HCT116 (cell line): ENCODE measurements at places on chromosomes 11 and 22. TPM values are rescaled to one million over a fixed set of nuclear protein-coding genes. Genes with fewer than 3 reads are reported as not detected.

GRCh38 chr11:118033443-118033842, 43.4 kb upstream of the TMPRSS4 start:
- no peaks in the 10 kb centered on the region for H3K36me3 ChIP-seq
- no peak overlapping the region for H3K4me3 ChIP-seq
- no peaks in the 10 kb centered on the region for H3K27me3 ChIP-seq
- DNase-seq, result no peak
- no peaks in the 10 kb centered on the region for H3K4me1 ChIP-seq
- no peak overlapping the region for H3K27ac ChIP-seq

DNA sequence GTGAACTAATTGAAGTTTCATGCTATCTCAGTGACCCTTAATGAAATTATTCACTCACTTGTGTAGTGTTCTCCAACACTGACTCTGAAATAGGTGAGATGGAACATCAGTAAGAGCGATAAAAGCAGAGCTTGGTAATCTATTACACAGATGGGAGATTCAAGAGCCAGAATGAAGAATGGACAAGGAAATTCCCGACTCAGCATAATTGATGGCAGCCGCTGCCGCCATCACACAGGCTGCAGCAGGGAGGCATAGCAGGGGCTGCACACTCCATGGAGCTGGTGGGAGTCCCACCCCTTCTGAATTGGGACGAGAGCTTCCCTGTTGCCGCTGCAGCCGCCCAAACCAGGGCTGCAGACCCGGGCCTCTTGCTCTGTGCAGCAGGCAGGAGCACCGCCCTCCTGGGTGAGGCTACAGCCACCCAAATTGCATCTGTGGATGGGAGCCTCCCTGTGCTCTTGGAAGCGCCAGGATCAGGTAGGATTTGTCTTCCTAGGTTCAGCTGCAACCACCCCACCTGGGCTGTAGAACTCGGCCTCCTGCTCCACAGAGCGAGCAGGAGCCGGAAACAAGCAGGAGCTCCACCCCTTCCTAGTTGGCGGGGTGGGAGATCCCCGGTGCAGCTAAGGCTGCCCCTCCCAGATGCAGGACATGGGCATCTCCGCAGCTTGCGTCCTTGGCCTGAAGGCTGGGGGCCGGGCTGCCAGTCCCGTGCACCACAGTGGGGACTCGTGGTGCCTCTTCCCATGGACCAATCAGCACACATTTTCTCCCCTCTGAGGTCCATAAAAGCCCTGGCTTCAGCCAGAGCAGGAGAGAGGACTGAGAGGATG, 535.1 kb upstream of the LUZP2 start:
- no peak for DNase-seq
- no peaks in the 10 kb centered on the region for H3K36me3 ChIP-seq
- no peak overlapping the region for H3K27ac ChIP-seq
- no peaks in the 10 kb centered on the region for H3K27me3 ChIP-seq
- H3K4me1 ChIP-seq, result no peaks in the 10 kb centered on the region

DNA sequence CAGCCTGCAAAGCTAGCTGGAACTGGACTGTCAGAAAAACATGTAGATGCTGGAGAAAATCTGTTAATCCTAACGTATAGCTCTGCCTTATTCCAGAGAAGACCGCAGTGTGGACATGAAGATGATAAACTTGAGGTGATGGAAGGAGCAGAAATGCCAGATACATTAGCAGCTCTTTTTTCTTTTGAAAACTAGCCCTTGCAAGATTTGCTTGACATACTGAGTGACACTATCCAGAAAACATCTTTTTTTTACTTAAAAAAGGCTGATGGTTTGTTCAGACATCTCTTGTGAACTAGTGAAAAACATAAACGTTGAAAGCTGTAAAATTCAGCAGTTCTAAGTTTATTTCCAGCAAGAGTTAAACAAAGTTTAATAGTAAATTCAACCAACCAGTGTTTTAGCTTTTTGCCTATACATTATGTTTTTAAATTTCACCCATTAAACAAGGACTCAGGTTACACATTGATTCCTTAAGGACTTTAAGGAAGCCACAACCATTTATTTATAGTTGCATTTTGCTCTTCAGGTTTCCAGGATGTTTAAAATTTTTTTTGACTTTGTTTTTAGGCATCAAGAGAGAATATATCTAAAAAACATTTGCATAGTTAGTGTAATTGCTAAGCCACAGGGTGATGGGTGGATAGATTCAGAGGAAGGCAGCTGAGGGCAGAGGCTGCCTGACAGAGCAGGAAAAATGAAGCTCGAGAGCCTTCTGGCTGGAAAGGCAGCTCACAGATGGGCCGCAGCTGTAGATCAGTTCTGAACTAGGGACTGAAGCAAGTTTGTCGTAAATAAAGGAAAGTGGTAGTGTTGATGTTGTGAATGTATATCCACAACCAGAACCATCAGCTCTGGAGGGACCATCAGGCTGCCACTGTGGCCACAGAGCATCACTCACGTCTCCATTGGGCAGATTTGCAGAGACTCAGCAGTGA, 9.5 kb downstream of the SNAP29 start:
- H3K4me1 ChIP-seq, result peaks cover 11% of the 10 kb centered on the region
- no peak for DNase-seq
- H3K27me3 ChIP-seq, result no peaks in the 10 kb centered on the region
- H3K27ac ChIP-seq, result no peak overlapping the region
- no peaks in the 10 kb centered on the region for H3K36me3 ChIP-seq

DNA sequence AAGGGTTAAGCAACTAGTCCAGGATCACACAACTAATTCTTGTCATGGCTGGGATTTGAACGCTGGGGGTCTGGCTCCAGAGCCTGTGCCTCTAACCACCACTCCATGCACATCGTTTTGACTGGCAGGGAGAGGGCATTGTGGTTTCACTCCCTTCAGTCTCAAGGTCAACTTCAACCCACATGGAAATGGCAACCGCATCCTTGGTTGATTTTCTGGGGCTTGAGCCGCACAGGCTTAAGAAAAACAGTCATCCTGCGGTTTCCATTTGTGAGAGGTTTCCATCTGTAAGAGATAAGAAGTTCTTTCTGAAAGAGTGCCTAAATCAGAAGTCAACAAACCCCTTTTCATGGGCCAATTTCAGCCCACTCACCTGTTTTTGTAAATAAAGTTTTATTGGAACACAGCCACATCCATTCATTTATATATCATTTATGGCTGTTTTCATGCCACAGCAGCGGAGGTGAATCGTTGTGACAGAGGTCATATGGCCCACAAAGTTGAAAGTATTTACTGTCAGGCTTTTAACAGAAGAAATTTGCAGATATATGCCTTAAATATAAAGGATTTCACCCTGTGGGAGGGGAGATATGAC, 65.7 kb downstream of the SGSM1 start:
- H3K36me3 ChIP-seq, result no peaks in the 10 kb centered on the region
- DNase-seq, result no peak
- H3K27ac ChIP-seq, result no peak overlapping the region
- H3K4me1 ChIP-seq, result no peaks in the 10 kb centered on the region
- no peak overlapping the region for H3K4me3 ChIP-seq

- no peak overlapping the region for H3K4me3 ChIP-seq
- H3K27ac ChIP-seq, result no peak overlapping the region
- no peak for DNase-seq
- H3K27me3 ChIP-seq, result no peaks in the 10 kb centered on the region
Measured at GRCh38 chr11:91664521-91664920, 560.1 kb upstream of the FAT3 start.

- H3K4me3 ChIP-seq, result no peak overlapping the region
- H3K27ac ChIP-seq, result no peak overlapping the region
- no peaks in the 10 kb centered on the region for H3K4me1 ChIP-seq
- H3K27me3 ChIP-seq, result no peaks in the 10 kb centered on the region
Measured at GRCh38 chr11:35964841-35965240, 21.0 kb downstream of the LDLRAD3 start.

DNA sequence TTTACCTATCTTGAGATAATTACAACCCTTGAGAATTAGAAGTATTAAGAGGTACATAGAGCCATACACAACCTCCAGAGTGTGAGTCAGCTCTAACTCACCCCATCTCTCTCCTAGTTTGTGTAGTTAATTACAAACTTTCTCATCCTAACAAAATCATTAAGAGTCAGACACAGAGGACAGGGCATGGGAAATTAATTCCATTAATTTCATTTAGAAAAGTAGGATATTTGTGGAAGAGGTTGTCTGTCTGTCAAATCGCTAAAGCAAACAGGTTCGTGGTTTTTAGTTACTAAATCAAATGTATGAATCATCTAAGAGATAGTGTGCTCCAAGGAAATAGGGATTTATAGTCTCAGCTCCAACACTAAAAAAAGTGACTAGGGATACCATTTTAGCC, 1261.4 kb upstream of the TENM4 start:
- no peak for DNase-seq
- no peak overlapping the region for H3K27ac ChIP-seq
- no peaks in the 10 kb centered on the region for H3K36me3 ChIP-seq
- H3K27me3 ChIP-seq, result no peaks in the 10 kb centered on the region

- no peaks in the 10 kb centered on the region for H3K4me1 ChIP-seq
- no peaks in the 10 kb centered on the region for H3K27me3 ChIP-seq
- no peak overlapping the region for H3K4me3 ChIP-seq
- no peak for DNase-seq
- H3K36me3 ChIP-seq, result no peaks in the 10 kb centered on the region; the same call in 1 of the 2 replicates
- no peak overlapping the region for H3K27ac ChIP-seq
Measured at GRCh38 chr11:68186061-68186460, 27.0 kb downstream of the KMT5B start.

DNA sequence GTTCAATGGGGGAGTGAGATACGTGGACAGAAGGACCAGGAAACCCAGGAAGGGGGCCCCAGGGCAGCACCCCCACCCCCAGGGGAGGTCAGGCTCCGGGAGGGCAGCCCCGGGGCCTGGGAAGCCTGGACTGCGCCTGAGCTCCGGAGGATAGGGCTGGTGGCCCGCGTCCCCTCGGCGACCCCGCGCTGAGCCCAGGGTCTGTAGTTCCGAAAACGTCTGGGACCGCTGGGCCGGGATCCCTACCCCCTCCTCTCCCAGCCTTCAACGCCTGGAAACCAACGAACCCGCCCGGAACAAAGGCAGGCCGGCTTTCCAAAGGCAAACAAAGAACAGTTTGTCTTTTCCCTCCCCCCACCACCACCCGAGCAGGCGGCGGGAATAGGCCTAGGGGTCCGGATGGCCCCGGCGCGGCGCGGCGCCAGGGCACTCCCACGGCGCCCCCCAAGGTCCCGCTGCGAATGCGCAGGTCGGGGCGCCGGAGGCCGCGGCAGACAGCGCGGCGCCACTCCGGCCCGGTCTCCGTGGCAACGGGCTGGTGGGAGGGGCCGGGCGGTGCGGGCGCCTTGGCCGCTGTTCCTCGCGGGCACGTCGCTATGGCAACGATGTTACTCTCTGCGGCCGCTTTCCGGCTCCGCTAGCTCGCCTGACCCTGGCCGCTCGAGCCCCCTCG, 58.5 kb downstream of the IGLL1 start:
- peak overlapping the region; percentile 93 for H3K27ac ChIP-seq
- H3K4me3 ChIP-seq, result peak overlapping the region; percentile 50
- H3K27me3 ChIP-seq, result no peaks in the 10 kb centered on the region
- peak; percentile 46 for DNase-seq
- H3K36me3 ChIP-seq, result no peaks in the 10 kb centered on the region
- peaks cover 26% of the 10 kb centered on the region for H3K4me1 ChIP-seq

DNA sequence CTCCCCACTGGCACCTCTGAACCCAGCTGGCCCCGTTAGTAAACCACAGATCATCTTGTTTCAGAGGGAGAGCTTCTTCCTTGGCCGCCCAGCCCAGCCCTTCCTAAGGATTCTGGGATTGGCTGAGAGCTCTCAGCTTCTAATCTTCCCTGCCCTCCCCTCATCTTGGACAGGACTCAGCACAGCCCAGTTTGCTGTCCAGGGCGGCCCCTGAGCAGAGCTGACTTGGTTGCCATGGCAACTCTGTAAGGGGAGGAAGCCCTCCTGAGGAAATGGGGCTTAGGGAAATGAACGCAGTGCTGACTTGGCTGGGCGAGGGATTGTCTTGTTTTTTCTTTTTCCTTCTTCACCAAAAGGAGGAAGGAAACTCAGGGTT, 4.6 kb downstream of the APOL4 start:
- no peak for DNase-seq
- H3K4me1 ChIP-seq, result no peaks in the 10 kb centered on the region
- H3K36me3 ChIP-seq, result no peaks in the 10 kb centered on the region
- H3K27ac ChIP-seq, result no peak overlapping the region

GRCh38 chr22:38793317-38793716, 626 bp downstream of the DNAL4 start:
- no peaks in the 10 kb centered on the region for H3K27me3 ChIP-seq
- H3K36me3 ChIP-seq, result no peaks in the 10 kb centered on the region
- no peak overlapping the region for H3K27ac ChIP-seq
- peak overlapping the region; percentile 73 for H3K4me3 ChIP-seq

DNA sequence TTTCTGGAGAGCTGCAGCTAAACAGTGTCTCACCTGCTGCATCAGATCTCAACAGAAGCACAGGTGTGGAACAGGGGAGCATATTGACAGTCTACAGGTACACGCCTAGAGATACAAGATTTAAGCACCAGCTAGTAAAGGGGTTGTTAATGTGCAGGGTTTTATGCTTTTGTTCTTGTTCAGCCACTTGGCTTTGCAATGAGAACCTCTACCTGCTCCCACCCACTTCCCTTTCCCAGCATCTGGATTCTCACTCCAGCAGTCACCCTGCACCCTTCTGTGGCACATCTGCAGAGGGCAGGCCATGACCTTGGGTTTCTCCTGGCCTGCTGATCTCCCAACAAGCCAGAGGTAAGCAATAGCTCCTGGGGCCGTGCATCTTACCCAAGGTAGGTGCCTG, 446.6 kb downstream of the BUD13 start:
- H3K27ac ChIP-seq, result no peak overlapping the region
- H3K4me1 ChIP-seq, result no peaks in the 10 kb centered on the region
- no peak for DNase-seq
- H3K36me3 ChIP-seq, result no peaks in the 10 kb centered on the region
- peaks cover 12% of the 10 kb centered on the region; the same call in 1 of the 2 replicates for H3K27me3 ChIP-seq
- H3K4me3 ChIP-seq, result no peak overlapping the region

GRCh38 chr22:47107431-47107830, 345.0 kb downstream of the TBC1D22A start:
- peak overlapping the region; percentile 59; the same call in 1 of the 2 replicates for H3K27ac ChIP-seq
- H3K4me3 ChIP-seq, result no peak overlapping the region
- peak; percentile 51 for DNase-seq
- H3K36me3 ChIP-seq, result no peaks in the 10 kb centered on the region
- peaks cover 2% of the 10 kb centered on the region; the same call in 1 of the 2 replicates for H3K4me1 ChIP-seq

DNA sequence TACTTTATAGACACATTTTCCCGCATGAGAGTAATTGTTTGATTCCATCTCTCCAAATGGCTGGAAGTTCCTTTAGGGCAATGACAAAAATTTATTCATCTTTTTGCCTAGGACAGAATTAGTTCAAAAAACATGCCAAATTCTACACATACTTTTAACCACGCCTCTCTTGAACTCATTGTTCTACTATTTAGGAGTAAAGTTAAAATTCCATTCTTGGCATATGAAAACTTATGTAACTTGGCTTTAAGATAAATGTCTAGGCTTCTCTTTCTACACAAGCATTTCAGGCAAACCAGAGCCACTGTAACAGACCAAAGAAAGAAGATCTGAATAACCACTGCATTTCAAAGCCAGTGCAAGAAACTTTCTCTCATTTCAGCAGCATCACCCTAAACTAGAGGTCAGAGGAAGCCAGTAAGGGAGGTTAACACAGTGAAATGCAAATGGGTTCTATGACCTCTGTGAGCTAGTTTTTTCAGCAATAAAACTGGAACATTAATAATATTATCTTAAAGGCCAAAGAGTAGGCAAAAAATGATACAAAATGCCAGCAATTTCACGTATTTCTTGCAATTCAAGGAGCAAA, 73.0 kb downstream of the RSF1 start:
- no peaks in the 10 kb centered on the region for H3K36me3 ChIP-seq
- H3K27me3 ChIP-seq, result no peaks in the 10 kb centered on the region
- no peak for DNase-seq
- no peak overlapping the region for H3K4me3 ChIP-seq
- H3K4me1 ChIP-seq, result no peaks in the 10 kb centered on the region
- no peak overlapping the region for H3K27ac ChIP-seq

Gene OR52I1
- not detected for total RNA-seq

Gene RIMBP3B
- total RNA-seq, result 0.25 TPM

Gene SLC22A9
- not detected for total RNA-seq

Gene LDHAL6A
- not detected for total RNA-seq

Gene HEPACAM
- not detected for total RNA-seq
